ENCODE measurements at places on chromosomes 6 and 20.

DNA sequence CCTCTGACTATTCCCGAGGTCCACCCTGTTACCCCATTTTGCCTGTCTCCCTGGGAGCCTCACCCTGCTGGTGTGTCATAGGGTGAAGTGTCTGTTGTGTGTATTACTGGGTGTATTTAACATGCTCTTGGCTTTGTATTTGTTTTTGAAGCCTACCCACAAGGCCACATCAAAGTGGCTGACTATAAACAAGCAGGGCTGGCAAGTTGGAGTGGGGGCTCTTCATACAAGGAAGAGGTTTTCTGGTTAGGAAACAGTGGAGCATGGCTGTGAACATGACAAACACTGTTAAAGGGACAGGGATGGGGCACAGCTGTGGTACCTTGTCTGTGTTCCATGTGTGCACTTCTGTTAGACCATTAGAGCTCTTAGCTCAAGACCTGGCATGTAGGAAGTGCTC lies 26.3 kb downstream of the HECA start:
- DNase-seq, result no peak

GRCh38 chr6:118467181-118467580 lies 80.9 kb upstream of the PLN start:
- no peak for DNase-seq

DNA sequence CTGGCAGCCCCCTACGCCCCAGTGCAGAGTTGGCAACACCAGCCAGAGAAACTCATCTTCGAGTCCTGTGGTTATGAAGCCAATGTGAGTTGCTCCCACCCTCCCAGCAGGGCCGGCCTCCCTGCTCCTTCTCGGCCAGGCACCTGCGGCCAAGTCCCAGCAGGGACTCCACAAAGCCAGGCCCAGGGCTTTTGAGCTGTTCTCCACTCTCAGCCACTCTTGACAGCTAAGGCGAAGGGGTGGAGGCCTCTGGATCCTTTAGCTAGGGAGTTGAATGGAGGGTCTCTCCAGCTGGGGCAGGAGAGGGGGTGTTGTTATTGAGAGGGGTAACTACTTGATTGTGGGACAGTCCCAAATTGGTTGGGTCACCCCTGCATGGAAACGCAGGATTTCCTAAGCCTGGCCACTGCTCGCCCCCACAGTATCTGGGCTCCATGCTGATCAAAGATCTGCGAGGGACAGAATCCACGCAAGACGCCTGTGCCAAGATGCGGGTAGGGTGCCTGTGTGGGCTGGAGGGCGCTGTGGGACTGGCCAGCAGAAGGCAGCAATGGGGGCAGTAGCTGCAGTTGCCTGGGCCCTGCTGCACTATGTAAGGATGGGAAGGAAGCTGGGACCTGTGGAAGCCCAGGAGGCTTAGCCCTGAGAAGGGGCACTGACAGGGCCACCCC lies 58.3 kb downstream of the TCP11 start:
- DNase-seq, result no peak

- no peak for DNase-seq
Measured at GRCh38 chr6:89689732-89690131, 51.2 kb upstream of the LYRM2 start.

- no peak for DNase-seq
Measured at GRCh38 chr6:85612690-85613474, 19.2 kb upstream of the SNX14 start.

GRCh38 chr20:22825546-22825945 lies 209.6 kb upstream of the SSTR4 start:
- DNase-seq, result no peak

DNA sequence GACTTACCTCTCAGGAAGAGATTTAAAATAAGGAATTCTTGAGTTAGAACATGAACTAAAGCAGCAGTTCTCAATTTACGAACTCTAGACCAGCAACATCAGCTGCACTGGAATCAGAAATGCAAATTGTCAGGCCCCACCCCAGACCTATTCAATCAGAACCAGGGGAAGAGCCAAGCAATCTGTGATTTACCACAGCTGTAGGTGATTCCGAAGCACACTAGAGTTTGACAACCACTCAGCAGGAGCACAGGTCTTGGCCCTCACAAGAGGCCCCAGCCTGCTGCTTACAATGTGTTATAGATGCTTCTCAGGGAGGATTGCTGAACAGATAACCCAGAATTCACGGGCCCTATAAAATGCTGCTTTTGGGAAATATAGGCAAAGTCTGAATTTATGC lies 279.2 kb downstream of the PTPRK start:
- no peak for DNase-seq

DNA sequence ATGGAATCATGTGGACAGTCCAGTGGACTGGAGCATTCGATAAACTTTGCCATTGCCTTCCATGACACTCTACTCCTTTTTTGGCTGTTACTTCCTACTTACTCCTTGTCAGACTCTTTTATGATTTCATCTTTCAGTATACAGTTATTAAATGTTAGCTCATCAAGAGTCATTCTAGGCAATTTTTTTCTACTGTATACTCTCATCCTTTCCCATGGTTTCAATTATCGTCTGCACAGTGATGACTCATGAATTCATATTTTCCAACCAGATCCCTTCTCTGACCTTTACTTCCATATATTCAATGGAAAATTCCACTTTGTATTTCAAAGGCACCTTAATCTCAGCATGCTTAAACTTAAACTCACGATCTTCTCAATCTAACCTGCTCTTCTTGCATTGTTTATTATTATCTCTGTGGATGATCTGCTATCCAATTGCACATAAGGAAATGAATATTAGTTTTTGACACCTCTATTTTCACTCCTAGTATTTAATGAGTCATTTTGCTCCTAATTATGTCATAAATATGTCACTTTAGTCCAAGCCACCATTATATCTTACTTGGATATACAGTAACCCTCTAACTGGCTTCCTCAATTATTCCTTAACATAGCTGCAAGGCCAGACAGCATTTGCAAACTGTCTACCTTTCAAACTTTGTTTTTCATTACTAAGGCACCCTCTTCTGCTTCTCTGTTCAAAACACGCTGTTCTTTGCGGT lies 427.5 kb downstream of the PHF3 start:
- DNase-seq, result no peak

DNA sequence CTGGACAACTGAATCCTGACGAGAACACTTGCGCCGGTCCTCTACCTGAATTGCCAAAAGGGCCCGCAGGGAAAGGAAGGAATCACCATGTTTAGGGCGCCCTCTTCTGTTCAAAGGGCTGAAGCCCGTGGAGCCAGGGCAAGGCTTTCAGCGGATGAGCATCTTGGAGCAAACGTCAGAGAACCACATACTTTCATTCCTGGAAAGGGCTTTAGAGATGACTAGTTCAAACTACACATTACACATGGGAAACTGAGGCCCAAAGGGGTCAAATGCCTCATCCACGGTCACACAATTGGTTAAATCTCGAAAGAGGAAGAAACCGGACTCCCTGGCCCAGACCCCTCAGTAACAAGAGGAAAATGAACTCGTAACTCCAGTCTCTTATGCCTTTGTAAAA lies 11.5 kb upstream of the ZNF133 start:
- DNase-seq, result no peak

DNA sequence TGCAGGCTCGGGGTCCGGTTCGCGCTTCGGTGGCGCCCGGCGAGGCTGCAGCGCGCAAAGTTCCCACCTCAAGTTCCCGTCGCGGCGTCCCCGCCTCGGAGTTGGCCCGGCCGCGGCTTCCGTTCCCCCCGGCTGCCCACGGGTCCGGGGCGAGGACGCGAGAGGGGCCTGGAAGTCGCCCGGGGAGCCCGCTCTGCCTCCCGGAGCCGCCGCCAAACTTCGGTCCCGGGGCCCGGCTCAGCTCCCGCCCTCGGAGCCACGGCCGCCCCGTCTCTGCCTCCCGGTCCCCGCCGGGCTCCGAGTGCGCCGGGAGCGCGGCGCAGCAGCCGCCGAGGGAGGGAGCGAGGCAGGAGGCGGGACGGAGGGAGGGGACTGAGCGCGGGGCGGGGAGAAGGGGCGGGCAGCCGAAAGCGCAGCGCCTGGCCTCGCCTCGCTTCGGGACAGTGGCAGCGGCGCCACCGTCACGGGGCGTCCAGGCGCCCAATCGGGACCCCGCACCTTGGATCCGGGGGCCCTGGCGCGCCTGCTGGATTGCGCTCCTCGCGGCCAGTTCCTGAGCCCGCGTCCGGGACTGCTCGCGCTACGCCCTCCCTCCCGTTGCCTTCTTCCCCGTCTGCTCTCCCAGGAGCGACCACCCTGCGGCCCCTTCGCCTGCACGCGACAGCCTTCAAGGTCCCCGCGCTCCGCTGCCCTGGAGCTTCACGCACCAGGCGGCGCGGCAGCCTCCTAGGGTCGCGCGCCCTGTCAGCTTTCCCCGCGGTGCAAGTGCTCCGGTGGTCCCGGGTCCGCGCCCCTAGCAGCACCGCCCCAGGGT lies at the start of gene KCNG1:
Gene KCNG1 (minus strand): TSS at position 305 of the 814 bp plus-strand sequence. CDS start 12,769 bp downstream, outside the sequence.
- no peak for DNase-seq

GRCh38 chr20:14245368-14245970 lies 91.9 kb downstream of the FLRT3 start:
- DNase-seq, result no peak

DNA sequence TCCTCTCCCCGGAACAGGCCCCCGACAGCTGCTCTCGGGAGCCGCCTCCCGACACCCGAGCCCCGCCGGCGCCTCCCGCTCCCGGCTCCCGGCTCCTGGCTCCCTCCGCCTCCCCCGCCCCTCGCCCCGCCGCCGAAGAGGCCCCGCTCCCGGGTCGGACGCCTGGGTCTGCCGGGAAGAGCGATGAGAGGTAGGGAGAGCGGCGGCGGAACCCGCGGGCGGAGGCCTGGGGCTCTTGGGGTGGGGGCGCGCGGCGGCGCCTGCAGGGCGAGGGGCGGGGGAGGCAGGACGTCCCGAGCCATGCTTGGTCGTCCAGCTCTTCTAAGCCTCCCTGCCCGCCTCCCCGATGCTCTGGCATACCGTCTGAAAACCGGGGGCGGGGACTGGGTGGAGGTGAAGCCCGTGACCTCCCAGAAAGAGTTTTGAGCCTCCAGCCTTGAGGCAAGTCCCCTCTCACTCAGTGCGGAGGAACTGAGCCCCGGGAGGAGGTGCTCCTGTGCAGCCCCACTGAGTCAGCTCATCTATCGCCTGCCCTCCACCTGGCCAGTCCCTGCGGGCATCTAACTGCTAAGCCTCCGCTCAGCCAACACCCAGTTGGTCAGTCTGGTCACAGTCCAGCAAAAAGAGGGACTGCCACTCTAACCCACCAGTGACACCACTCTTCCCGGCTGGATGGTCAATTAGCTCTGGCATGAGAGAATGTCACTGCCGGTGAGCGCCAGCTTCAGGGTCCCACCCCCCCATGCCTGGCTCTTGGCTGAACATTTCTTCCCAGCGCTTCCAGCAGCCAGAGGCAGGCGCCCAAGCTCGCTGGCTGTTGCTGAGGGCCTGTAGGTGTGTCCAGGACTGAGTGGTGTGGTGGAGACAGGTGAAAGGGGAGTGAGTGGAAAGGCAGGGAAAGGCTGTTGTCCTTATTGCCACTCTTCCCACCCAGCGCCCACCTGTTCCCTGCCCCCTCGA lies 482 bp downstream of the DDR1 start:
- DNase-seq, result no peak

DNA sequence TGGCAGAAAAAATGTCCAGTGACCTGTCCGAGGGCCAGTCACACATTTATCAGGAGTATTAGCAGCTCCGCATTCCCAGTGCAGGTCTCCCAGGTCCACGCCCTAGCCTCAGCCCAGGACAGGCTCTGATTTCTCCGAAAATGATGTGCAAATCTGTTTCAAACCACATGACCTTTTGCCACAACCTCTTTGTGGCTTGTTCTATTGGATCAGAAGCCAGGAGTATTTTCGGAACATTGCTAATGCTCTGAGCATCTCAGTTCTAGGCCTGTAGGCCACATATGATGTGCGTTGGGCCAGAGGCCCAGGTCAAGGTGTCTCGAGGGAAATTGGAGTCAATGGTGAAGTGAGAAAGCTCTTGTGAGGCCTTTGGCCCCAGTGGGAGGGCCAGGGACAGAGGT lies 40.4 kb downstream of the SNX5 start:
- no peak for DNase-seq

- DNase-seq, result no peak
Measured at GRCh38 chr6:14316651-14317386, 199.2 kb downstream of the CD83 start.

GRCh38 chr6:138593124-138593877 lies 94.0 kb upstream of the NHSL1 start:
- no peak for DNase-seq

DNA sequence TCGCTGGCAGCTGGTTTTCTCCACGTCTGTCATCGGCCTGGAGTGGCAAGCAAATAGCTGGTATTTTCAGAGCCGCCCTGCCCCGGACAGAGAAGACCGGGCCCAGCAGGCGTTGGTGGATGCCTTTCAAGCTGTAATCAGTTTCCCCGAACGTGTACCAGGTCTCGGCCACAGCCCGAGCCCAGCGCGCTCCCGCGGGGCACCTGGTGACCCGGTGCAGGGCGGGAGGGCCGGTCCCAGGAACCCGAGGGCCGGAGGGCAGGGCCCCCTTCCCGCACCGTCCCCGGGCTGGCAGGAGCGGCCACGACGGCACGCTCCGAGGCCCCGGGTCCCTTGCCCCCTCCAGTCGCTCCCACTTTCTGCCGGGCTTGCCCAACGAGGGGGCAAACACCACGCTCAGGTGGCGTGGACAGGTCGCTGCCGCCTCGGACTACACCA lies 348 bp upstream of the PYGB start:
- no peak for DNase-seq

GRCh38 chr20:44967207-44967807 lies 995 bp downstream of the STK4 start:
- DNase-seq, result no peak

DNA sequence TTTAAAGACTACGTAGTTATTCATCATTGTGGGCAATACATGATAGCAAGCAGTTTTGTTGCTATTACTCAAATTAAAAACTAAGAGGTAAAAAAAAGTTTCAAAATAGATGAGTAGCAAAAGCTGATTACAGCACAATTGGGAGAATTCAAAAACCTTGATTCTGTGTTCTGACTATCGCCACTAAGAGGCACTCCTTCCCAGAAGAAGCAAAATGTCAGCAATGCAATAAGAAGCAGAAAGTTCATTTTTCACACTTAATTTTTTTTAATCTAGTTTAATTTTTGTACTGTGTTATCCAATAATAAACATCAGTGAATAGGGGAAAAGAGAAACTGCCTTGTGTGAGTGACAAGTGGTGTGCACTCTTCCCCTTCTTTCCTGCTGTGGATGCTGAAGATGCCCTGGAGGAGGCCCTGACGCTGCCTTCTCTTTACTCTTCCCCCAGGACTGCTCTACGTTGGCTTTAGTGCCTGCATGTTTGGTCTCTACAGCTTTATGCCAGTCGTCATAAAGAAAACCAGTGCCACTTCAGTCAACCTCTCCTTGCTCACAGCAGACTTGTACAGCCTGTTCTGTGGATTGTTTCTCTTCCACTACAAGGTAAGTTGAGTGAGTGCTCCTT lies 263.2 kb upstream of the PLN start:
- no peak for DNase-seq
